ENCODE measurements at places on chromosomes 16 and 17.

- DNase-seq: no peak
Measured at GRCh38 chr17:1362065-1362848, 37.8 kb downstream of the YWHAE start.

GRCh38 chr16:67718668-67719047, 458 bp downstream of the GFOD2 start:
- DNase-seq: peak; percentile 29

GRCh38 chr17:73760439-73760758, 116.2 kb upstream of the SDK2 start:
- no peak for DNase-seq

DNA sequence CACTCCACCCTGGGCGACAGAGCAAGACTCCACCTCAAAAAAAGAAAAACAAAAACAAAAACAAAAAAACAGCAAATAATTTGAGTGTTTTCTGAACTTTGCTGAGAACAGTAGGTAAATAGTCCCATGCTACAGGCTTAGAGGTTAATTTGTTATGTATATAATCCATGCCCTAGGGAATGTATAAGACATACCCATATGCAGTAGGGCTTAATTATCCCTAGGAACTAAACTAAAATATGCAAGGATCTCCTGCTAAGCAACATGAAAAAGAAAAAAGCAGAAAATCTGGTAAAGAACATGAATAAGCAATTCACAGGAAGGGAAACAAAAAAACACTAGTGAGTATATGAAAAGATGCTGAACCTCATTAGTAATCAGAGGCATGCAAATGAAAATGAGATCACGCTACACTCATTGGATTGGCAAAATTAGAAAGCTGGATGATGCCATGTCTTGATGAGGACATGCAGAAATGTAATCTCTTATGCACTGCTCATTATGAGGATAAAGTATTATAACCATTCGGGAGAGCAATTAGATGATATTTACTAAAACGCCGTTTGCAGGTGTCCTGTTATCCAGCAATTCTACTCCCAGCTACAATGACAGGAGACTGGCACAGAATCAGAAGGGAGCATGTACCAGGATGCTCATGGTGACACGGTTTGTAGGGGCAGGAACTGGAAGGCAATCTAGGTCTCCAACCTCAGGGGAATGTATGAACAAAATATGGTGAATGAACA, 5.6 kb downstream of the KCTD13 start:
- DNase-seq: no peak

- no peak for DNase-seq
Measured at GRCh38 chr17:62986549-62986948, 20.5 kb downstream of the TANC2 start.

DNA sequence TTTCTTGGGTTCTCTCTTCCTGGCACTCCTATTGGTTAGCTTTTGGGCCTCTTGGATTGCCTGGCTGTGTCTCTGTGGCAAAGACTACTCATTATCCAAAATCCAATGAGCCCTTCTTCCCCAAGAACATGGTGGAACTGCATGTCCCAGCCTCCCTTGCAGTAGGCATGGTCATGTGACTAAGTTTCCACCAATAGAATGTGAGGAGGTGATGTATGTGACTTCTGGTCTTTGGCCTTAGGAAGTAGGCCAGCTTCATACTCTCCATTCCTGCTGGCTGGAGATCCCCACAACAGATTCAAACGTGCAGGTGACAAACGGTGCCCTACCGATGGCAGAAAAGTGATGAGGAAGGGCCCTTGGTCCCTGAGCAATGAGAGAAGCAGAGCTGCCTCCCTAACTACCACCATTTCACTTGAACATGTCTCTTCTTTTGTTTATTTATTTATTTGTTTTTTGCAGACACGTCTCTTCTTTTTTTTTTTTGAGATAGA, 17.3 kb upstream of the SPN start:
- peak; percentile 37 for DNase-seq

DNA sequence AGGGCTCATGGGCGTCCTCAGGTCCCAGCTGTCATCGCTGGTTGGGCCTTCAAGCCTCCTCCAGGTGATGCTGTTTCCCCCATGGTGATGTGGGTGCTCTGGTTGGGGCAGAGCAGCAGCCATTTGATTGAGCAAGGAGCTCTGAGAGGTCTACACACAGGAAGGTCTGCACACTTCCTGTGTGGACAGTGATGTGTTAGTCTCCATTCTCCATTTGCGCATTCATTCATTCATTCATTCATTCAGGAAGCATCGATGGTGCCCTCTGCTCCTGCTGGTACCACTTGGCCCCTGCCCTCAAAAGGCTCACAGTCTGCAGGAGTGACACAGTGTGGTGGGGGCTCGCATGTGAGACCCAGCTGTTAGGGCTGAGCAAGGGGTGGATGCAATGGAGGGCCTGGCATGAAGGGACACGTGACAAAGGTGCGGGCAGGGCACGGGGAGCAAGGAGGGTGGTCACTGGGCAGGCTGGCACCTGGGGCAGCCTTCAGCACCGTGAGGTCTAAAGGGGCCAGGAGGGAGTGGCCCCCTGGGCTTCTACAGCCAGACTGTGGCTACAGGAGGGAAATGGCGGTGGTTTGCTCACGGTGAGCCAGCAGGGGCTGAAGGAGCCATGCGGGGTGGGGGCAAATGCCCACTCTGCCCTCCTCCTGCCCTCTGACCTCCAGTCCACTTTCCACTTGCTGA, 1.5 kb downstream of the ADGRG3 start:
- no peak for DNase-seq

- no peak for DNase-seq
Measured at GRCh38 chr17:82677353-82677925, 21.1 kb downstream of the RAB40B start.

DNA sequence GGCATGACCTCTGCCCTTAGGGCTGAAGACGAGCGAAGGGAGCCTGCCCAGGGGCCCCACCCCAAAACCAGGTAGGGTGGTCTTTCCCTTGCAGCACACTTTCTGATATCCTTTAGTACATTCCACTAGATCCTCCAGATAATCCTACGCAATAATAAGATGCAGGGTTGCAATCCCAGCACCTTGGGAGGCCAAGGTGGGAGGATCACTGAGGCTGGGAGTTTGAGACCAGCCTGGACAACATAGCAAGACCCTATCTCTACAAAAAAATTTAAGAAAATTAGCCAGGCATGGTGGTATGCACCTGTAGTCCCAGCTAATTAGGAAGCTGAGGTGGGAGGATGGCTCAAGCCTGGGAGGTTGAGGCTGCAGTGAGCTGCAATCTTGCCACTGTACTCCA, 34.9 kb upstream of the MLKL start:
- no peak for DNase-seq

DNA sequence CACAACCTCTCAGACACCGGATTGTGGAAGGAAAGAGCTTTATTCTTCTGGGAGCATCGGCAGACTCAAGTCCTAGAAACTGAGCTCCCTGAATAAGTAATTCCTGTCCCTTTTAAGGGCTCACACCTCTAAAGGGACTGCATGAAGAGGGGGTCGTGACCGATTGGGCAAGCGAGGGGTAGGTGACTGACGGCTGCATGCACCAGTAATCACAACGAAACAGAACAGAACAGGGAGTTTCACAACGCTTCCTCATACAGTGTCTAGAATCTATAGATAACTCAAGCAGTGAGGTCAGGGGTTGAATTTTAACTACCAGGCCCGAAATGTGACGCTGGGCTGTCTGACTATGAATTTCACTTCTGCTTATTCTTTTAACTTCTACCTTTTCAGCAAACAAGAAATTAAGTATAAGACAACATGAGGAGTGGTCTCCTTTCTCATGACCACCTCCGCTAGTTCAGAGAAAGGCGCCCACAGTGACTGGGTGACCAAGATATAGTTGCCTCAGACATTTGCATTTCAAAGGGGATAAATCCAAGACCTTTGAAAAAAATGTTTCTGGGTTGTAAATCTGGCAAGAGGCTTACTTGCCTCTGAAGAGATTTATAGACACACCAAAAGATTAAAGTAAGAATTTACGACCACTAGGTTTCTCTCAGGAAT, 88.4 kb upstream of the ATF7IP2 start:
- DNase-seq: no peak

GRCh38 chr17:39663340-39663687, 1.8 kb upstream of the TCAP start:
- DNase-seq: no peak

GRCh38 chr17:14595656-14596055, 294.8 kb downstream of the HS3ST3B1 start:
- DNase-seq: no peak

DNA sequence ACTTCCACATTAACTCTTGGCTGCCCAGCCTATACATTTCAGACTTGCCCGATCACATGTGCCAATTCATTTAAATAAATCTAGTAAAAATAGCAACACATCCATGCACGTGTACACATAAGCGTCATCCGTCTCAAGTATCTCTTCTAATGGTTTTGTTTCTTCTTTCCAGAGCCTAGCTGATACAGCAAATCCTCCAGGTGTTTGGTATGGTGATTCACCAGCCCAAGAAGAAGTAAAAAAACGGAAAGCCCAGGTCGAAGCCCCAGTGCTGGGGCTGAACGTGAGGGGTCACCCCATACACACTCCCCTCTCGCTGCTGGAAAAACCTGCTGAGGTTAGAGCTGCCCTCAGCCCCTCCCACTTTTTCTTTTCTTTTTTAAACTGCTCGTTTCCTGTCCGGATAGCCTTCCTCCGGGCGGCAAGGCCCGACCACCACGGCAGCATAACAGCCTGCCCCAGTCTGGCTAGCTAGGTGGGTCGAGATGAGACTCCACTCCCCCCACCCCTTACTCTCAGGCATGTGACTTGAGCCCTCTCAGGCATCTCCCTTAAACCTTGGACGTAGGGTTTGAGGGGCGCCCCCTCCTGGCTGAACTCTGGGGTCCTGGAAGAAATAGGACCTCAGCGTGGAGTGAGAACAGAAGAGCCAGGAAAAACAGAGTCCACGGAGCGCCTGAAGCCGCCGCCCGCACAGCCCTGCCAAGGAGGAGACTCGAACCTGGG, 13.9 kb upstream of the OR1F1 start:
- DNase-seq: peak; percentile 10

DNA sequence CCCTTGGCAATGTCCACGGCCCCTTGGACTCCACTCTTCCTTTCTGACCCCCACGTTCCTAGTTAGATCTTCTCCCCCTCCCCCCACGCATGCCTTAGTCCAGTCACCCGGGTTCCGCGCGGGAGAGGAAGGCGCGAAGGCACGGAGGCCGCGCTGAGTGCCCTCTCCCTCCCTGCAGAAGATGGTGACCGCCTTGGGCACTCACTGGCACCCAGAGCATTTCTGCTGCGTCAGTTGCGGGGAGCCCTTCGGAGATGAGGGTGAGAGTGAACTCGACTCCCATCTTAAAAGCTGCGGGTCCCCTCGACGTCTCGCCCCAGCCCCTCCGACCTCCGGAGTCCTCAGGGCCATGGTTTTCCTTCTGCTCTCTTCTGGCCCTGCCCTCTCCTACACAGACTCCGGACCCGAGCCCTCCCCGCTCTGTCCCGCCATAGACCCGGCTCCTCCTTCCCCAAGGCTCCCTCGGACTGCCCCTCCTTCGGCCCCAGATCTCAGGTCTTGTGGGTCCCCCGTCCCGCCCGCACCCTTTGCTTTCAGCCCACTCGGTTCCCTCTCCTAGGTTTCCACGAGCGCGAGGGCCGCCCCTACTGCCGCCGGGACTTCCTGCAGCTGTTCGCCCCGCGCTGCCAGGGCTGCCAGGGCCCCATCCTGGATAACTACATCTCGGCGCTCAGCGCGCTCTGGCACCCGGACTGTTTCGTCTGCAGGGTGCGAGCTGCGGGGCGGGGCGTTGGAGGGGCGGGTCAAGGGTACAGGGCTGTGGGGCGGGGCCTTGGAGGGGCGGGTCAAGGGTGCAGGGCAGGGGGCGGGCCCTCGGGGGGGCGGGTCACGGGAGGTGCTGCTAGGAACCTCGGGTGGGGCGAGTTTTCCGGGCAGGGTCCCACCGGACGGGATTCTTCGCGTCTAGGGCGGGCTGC, 4.6 kb downstream of the TGFB1I1 start:
- no peak for DNase-seq

- no peak for DNase-seq
Measured at GRCh38 chr16:30070490-30070889, 4.9 kb downstream of the ALDOA start.

- DNase-seq: no peak
Measured at GRCh38 chr16:68076560-68076959, 8.6 kb upstream of the NFATC3 start.

GRCh38 chr16:21084631-21085225, 65.9 kb downstream of the DNAH3 start:
- peak; percentile 13 for DNase-seq

GRCh38 chr17:34571428-34572130, 7.8 kb upstream of the TMEM132E start:
- DNase-seq: no peak

- no peak for DNase-seq
Measured at GRCh38 chr17:51184124-51184523, 17.9 kb downstream of the NME2 start.

DNA sequence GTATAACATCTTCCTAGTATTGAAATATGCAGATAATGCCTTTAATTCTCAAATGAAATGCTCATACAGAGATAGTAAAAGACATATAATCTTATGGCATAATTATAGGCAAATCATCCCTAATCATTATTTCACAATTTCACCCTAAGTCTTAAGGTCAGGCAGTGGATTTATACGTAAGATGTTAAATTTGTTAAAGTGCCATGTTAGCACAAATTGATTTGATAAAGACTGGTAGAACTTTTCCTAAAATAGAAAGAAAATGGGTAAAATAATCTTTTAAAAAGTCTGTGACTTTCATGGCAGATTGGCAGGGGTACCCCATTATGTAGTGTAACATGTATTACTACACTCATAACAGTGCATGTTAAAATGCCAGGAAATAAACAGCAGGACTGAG, 1092.7 kb upstream of the GOT2 start:
- DNase-seq: no peak

- no peak for DNase-seq
Measured at GRCh38 chr17:37339321-37339720, 36.5 kb upstream of the C17orf78 start.

DNA sequence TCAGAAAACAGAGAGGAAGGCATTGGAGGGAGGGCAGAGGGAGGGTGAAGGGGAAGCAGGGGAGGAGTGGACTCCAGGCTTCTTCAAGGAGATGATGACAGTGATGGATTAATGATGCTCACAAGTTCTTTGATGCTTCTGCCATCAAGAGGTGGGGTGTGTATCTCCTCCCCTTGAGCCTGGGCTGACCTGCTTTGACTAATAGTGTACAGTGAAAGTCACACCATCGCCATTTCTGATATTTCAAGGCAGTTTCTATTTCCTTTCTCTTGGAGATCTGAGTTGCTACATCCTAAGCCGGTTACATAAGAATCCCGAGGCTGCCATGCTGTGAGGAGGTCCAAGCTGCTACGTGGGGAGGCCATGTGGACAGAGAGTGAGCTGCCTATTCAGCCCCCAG, 312.5 kb downstream of the MAF start:
- no peak for DNase-seq
